ENCODE measurements at places on chromosomes 13 and 19.

- ATAC-seq: no peak
Observed at GRCh38 chr19:10514211-10515145, 2.8 kb downstream of the S1PR5 start.

DNA sequence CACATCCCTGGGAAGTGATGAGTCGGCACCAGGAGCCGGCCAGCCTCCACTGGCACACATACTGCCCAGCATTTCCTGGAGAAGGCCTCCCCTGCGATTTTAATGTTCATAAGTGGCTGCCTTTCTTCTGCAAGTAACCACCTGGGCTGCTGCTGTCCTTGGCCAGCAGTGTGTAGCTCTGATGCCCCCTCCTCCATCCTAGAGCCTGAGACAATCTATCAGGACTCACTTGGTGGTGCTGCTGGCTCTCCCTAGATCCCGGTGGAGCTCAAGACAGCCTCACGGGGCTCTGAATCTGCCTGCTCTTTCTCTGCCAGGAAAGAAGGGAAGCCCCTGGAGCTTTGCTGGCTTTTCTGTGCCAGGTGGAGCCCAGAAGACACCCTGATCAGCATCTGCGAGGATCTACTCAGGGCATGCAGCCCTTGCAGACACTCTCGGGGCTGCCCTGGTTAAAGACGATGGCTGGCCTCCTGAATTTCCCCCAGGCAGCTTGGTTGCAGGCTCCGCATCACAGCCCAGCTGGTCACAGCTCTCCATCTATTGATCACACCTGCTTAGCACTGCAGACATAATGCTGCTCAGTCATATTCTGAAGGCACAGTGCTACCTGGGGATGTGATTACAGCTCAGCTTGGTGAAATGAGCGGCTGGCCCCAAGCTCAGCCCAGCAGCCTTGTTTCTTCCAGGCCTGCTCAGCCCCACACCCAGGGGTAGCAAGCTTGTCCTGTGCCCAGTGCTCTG lies 122.3 kb downstream of the ZDHHC20 start:
- ATAC-seq: no peak

DNA sequence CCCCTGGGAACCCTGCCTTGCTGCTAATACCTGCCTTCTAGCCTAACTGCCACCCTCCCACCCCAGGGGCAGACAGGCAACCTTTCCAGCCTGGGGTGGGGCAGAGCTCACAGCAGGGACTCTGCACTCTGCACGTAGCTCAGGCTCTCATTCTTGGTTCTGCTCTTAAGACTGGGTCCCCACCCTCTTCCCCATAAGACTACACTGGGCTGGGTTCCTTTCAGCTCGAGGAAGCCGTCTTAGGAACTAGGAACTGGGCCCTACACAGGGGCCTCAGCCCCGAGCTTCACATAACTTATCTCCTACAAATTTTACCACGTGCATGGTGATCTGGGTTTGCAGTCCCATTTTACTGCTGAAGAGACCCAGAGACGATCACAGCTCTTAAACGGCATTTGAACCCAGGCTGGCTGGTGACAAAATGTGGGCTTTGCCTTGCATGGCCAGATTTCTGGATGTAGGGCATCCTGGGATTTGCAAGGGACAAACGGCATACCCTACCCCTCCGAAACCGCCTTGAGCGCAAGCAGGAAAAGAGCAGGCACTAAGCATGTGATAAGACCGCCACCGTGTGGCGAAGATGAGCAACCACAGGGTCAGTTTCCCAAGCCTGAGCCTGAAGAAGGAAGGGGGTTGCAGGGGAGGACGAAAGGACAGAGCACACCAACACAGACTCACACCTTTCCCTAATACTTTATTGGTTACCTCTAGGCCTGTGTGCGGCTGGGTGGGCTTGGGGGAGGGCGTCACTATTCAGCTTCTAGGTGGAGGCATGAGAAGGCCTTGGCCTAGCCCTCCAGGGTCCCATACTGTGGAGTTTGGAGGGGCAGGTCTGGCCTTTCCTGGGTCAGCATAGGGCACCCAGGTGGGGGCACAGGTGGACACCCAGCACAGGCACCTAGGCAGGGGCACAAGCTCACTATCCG lies 5.1 kb downstream of the JUNB start:
- ATAC-seq: no peak

- ATAC-seq: no peak
Observed at GRCh38 chr13:53058065-53058679, 29.6 kb downstream of the OLFM4 start.

DNA sequence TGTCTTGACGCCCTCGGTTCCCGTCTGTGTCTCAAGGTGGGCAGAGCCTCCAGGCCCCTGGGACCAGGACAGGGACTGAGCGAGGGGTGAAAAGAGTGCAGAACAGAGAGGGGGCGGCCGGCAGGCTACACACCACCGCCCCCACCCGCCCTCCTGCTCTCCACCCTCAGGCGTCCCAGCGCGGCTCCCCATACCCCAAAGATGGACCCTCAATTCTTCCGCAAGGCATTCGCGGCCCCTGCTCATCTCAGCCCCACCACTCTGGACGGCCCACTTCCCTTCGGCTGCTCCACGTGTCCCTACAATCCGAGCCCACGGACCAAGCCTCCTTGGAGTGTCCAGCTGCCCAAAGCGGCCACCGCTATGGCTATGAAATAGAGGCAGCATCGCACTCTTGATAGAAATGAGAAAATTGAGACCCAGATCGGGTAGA lies 1.8 kb downstream of the KLF16 start:
- no peak for ATAC-seq

- ATAC-seq: no peak
Observed at GRCh38 chr19:18839465-18840287, 7.9 kb downstream of the UPF1 start.

GRCh38 chr13:38850868-38851626 lies 139.6 kb downstream of the STOML3 start:
- peak; percentile 51 for ATAC-seq

GRCh38 chr19:2779121-2779740 lies 3.8 kb downstream of the SGTA start:
- no peak for ATAC-seq

DNA sequence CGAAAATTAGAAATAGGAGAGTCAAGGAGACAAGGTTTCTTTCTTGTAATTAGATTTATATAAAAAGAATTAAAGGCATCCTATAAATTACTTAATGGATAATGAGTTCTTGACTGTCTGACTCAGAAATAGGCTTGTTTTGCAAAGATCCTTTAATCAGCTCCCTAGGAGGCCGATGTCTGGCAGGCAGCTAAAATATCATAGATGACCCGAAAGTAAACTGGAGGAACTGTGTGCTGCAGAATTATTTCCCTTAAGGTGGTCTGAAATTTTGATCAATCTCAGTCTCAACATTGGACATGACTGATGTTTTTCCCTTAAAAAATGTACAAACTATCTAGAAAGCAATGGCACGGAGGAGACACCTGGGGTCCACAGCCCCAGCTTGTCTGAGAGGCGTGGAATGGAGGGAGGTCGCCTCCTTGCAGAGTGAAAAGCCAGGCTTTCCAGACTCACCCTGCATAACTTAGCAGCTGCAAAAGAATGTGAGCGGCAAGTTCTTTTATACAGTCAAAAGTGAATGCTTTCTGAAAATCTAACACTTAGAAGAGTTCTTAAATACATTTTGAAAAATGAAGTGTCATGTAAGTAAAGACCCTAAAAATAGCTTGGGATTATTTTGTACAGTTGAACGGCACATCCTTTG lies 44.8 kb downstream of the MBNL2 start:
- ATAC-seq: no peak

- ATAC-seq: no peak
Observed at GRCh38 chr19:7393459-7393858, 44.7 kb downstream of the ARHGEF18 start.

- no peak for ATAC-seq
Observed at GRCh38 chr13:50122455-50122854, 107.2 kb downstream of the KCNRG start.

DNA sequence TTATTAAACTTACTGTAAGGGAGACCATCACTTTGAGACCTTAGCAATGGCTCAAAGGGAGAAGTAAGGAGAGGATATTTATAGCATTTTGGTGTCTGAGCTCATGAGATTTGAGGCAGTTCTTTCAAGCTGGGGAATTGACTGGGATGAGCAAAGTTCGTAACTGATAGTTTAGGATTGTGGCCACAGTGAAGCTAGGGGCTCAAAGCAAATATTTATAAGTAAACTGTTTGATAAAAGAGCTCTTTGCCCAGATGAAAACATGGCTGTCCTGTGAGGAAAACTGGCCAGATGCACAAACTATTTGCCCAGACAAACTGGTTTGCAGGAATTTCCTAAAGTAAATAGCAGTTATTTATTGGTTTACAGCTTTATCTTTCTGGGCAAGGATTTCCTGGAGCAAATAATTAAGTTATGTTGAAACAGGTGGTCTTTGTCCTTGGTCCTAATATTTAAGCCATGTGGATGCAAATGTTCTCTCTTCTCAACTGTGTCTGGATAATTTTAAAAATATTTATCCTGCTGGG lies 59.7 kb upstream of the TMTC4 start:
- no peak for ATAC-seq

DNA sequence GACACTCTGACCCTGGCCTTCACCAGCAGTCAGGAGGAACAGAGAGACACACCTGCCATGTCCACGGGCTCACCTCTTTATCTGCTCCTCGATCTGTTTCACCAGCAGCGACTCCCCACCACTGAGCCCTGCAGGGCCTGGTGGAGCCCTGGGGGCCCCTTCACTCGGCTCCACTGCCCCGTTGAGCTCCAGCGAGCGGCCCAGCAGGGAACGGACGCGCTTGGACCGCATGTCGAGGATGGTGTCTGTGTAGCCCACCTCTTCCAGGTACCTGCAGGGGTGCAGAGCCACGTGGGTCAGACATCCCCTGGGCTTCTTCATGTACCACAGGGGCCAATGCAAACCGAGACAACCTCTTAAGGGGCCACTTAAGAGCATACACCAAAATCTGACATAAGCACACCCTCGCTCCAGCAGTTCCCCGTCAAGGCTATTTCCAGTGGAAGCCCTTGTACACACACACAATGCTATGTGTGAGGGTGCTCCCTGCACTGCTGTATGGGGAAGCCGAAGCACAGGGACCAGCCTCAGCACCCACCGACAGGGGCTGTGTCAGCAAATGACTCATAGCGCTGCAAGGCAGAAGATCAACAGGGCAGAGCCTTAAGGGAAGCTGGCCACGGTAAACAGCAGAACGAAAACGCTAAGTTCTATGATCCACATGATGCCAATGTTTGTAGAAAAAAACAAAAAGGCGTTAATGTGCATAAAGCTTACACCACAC lies 12.7 kb upstream of the FKRP start:
- ATAC-seq: no peak

DNA sequence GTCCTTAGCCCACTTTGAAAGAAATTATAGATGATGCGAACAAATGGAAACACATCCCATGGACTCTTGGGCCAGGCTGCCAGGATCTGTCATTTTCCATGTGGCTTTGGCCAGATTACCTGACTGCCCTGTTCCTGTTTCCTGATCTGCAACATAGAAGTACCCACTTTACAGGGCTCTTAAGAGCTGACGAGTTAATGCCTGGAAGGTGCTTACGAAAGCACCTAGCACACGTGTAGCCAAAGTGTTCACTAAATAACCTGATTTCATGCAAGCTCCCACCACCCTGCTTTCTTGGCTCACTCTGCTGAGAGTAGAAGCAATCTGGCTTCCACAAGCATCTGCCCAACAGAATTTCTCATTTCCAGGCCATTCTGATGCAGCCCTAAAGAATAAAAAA lies 575.2 kb downstream of the MYO16 start:
- ATAC-seq: no peak

- no peak for ATAC-seq
Observed at GRCh38 chr13:73401769-73402168, 343.0 kb downstream of the KLF5 start.

DNA sequence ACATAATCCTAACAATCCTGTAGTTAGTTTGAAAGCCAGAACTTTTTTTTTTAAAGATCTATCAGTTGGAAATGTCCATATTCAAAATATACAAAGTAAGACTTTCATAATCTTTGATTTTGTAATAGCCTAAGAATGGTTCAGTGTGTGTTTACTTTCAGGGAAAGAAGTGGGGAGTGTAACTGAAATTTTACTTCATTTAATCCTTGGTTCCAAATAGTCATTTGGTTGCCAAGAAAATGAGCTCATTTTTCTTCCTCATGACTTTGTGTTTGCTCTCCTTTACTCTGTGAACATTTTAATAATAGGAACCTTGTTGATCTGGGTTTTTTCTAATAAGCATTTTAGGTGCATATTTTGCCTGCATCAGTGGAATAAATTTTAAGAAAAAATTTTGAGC lies 278.8 kb downstream of the SLITRK6 start:
- no peak for ATAC-seq

GRCh38 chr19:2811735-2812413 lies 7.8 kb upstream of the ZNF554 start:
- peak; percentile 55 for ATAC-seq

DNA sequence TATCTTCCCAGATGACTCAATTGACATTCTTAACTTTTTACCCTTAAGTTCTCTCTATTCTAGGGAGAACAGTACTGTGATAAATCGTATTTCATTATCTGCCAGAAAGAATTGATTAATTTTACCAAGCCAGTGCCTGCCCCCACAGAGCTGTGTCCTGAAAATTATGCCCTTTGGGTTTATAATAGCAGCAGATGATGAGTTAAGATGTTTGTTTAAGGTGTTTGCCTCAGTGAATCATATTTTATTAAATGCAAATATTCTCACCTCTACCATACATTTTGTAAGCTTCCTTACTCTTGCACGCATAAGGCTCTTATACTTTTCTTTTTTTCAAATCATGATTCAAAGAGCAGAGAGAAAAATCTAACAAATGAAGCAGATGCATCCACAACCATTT lies 318.6 kb downstream of the DCT start:
- no peak for ATAC-seq

- no peak for ATAC-seq
Observed at GRCh38 chr19:11019824-11020223, 59.0 kb downstream of the SMARCA4 start.

GRCh38 chr13:31631746-31632145 lies 107.6 kb upstream of the RXFP2 start:
- ATAC-seq: no peak

- no peak for ATAC-seq
Observed at GRCh38 chr19:11658970-11659369, 61.7 kb downstream of the ZNF627 start.

GRCh38 chr19:43619262-43620060 lies at the start of gene ZNF428:
Gene ZNF428 (minus strand): TSS chr19:43619629. CDS start chr19:43614304, 5,325 bp downstream.
- ATAC-seq: peak; percentile 93

GRCh38 chr13:35485424-35485823 lies 8.9 kb upstream of the MAB21L1 start:
- no peak for ATAC-seq

- no peak for ATAC-seq
Observed at GRCh38 chr13:23845105-23845725, 44.0 kb downstream of the MIPEP start.

DNA sequence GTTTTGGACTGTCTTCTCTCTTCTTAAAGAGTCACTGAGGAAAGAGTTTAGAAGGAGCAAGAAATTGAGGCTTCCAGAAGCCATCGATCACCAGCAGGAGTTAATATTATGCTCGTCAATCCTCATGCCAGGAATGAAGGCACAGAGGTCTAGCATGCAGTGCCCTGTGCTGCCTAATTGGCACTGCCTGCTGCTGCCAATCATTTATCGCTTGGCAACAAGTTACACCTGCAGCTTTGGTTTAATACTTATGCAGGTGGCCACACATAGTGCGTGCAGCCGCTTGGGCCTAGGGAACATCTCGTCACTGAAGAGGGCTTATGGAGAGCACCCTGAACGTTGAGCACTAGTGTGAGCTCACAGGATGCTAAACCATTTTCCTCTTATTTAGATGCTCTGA lies 2.7 kb upstream of the SOX1 start:
- no peak for ATAC-seq

Measured in stimulated activated memory B cell treated with anti-CD40 and anti-IgM and Interleukin-4, amounts not matched to agents 10 μg/mL and 1 μg/mL and 100 μg/mL, for 72 hours (primary cell).